ENCODE measurements at places on chromosomes 4 and X.

DNA sequence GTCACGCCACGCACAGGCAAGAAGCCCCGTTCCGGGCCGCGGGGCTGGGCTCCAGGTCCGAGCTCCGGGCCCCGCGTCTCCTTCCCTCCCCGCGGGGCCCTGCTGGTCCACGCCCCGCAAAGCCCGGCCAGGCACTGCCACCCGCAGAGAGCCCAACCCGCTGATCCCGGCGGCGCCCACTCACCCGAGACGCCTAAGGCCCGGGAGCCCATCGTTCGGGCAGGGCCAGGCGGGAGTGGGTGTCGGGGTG lies 870 bp downstream of the PDZD4 start:
- DNase-seq: no peak

DNA sequence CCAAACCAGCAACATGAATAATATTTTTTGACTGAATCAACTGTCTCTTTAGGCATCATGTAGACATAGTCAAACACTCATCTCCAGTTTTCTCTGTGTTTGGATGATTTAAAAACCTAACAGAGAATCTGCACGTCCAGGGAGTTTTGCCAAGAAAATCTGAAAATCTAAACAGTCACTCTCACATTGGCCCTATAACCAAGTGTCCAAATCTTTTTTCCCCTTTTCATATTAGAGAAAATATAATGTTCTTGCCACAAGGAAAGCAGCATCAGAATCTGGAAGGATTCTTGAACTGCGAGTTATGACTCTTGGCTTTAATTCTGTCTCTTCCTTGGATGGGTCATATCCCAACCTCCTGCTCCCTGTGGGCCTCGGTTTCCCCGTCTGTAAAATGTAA lies 8.8 kb upstream of the CHRDL1 start:
- no peak for DNase-seq

- no peak for DNase-seq
Measured at GRCh38 chr4:124682384-124682783, 30.1 kb downstream of the ANKRD50 start.

- DNase-seq: no peak
Measured at GRCh38 chr4:113113151-113113550, 63.7 kb downstream of the ANK2 start.

DNA sequence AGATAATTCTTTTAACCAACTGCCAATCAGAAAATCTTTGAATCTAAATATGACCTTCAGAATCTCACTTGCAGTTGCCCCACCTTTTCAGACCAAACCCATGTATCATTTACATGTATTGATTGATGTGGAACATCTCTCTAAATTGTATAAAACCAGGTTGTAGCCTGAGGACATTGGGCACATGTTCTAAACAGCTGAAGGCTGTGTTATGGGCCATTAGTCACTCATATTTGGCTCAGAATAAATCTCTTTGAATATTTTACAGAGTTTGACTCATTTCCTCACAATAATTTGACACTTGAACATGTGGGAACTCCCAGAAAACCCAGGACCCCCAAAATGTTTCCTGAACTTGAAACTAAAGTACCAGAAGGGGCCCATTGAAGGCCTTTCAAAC lies 58.7 kb downstream of the UGT2B10 start:
- DNase-seq: no peak

DNA sequence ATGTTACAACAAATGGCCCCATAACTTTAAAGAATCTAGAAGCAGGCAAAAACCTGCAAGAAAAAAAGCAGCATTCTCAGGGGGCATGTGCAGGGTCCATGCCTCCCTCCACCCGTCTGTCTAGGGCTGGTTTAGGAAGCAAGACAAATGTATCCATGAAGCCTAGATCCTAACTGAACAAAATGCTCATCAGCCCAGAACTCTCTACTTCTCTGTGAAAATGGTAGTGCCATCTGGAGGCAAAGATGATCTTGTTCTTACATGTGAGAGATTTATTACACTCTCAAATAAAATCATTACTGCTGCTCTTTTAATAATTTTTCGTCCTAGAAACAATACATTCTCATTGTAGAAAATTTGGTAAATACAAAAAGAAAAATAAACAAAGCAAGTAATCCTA lies 26.7 kb downstream of the NR3C2 start:
- DNase-seq: no peak

DNA sequence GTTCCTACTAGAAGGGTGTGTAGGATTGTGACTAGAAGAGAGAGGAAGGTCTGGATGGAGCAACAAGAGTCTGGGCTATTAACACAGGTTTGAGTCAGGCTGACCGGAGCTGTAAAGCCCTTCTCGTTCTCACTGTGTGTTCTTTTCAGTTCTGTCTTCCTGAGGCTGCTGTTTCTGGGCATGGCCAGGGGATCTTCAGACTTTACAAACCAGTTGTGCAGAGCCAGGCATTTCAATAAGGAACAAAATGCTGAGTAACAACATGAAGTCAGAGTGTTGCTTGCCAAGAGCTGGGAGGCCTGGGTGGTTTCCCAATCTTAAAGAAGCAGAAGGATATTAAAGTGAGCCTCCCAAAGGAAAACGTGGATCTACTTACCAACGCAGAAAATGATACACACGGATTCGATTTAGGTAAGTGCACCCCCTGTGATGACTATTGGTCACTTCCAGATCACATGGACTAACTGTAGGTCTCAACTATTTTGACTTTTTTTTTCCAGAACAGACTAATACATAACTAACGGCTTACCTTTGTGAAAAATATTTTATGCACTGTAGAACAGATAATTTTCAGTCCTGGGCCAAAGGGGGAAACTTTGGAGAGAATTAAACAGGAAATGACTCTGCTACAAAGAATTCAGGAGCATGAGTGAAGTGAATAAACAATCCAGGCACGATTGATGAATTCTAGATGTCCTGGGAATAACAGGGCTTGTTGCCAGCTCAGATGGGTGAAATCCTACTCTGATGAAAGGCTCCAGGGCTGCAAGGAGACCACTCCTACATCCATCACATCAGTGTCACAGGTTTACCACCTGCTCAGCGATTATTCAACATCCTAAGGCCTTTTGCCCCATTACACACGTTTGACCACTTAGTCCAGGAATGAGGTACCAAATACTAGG lies 94.5 kb downstream of the ANXA3 start:
- DNase-seq: no peak

DNA sequence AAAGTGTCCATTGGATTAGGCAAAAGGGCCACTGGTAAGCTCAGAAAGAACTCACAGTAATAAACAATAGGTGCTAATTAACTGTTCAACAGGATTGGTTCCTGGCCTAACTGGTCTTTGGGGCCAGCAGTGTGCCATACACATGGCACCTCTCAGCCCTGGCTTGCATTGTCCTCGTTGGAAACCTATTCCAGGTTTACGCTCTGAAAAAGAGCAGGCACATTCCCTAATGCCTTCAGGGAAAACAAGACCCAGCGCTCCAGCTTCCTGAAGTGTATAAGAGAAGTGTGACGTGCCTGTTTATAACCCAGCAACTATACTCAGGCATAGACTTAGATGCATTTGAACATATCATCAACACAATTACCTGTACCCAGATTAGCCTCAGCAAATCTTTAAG lies 51.9 kb upstream of the RBM47 start:
- no peak for DNase-seq

GRCh38 chrX:151359931-151360871 lies 36.8 kb upstream of the VMA21 start:
- DNase-seq: no peak

GRCh38 chr4:55214172-55214571 lies 88.8 kb upstream of the KDR start:
- DNase-seq: no peak

DNA sequence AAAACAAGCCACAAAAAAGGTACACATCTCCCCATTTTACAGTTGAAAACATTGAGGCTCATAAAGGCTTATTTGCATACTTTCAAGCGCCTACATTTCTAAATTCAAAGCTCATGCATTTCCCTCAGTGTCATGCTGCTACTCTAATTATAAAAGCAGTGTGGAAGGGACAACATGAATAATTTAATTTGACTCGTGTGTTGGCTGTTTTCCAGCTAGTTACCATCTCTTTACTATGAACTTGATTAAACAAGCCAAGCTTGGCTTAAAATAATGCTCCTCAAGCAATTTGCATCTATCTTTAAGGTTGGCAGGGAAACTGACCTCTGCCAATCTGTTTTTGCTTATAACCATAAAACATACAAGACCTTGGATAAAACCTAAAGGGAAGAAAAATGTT lies 252.5 kb upstream of the NEIL3 start:
- no peak for DNase-seq

- no peak for DNase-seq
Measured at GRCh38 chr4:6307230-6307629, 37.6 kb downstream of the WFS1 start.

GRCh38 chr4:169506903-169507302 lies 105.5 kb downstream of the NEK1 start:
- DNase-seq: no peak

DNA sequence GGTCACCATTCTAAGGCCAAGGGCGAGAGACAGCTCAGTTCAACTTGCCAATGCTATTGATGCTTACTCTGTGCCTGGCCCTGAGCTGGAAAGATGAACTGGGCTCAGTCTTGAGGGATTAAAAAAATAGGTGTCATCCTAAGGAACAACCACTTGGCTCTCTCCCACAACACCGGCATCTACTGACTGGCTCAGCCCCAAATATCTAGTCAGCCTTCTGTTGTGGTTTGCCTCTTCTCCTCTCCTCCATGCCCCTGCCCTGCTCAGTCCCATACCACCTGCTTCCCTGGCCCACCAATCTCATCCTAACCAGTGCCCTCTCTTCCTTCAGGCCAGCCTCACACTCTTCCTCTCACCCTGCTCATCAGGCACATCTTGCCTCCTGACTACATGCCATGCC lies 29.6 kb downstream of the KDM5C start:
- DNase-seq: no peak

DNA sequence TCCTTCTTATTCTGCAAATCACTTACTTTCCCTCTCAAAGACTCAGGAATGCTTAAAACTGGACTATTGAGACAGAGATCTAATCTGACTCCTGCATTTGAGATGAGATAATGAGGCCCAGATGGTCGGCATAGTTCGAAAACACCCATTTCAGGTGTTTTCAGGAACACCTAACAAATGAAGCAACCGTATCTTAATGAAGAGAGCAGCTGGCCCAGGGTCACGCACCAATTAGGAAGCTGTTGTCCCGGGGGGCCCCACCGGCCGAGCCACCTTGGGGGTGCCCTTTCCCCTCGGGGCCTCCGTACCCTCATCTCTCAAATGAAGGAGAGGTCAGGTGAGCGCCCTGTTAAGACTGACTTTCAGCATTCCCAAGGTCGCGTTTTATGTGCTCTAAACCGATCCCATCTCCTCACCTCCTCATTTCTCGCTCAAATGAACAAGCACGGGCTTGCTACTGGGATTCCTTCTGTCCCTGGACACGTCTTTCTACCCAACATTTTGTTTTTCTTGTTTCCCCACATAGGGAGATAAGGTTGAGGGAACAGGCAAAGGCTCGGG lies 824 bp downstream of the LRPAP1 start:
- no peak for DNase-seq

GRCh38 chr4:151434183-151434860 lies 25.3 kb downstream of the FHIP1A start:
- DNase-seq: no peak

DNA sequence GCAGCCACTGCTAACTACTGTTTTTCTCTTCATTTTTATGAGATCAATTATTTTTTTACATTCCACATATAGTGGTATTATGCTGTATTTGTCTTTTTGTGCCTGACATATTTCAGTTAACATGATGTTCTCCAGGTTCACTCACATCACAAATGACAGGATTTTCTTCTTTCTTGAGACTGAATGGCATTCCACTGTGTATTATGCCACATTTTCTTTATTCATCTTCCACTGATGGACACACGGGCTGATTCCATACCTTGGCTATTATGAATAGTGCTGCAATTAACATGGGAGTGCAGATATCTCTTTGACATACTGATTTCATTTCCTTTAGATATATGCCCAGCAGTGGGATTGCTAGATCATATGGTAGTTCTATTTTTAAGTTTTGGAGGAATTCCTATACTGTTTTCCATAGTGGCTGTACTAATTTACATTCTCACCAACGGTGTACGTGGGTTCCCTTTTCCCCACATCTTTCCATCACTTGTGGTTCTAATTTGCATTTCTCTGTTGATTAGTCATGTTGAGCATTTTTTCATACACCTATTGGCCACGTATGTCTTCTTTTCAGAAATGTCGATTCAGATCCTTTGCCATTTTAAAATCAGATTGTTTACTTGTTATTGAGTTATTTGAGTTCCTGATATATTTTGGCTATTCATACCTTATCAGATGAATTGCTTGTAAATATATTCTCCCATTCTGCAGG lies 14.9 kb upstream of the ZCCHC4 start:
- DNase-seq: no peak

DNA sequence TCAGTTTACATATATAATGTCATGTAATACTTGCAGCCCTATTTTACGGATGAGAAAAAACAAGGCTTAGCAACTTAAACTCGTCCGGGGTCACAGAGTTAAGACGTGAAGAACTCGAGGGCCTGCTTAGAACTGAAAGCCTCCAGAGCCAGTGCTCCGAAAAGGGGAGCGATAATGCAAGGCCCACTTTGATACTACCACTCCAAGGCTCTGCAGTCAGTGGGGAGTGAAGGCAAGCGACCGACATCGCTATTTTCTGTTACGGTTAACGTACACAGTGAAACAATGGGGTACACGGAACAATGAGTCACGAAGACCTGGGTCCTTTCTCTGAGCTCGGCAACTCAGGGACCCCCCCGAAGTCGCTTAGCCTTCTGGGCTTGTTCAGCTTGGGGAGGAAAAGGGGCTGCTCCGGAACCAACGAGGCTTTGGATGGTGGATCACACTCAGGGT lies 965 bp downstream of the PPA2 start:
- DNase-seq: no peak

GRCh38 chr4:172721659-172722058 lies 447.0 kb upstream of the GALNT7 start:
- DNase-seq: no peak

GRCh38 chr4:155033604-155034003 lies 174.8 kb upstream of the NPY2R start:
- DNase-seq: no peak

- DNase-seq: no peak
Measured at GRCh38 chrX:136115904-136116297, 31.4 kb upstream of the FHL1 start.

DNA sequence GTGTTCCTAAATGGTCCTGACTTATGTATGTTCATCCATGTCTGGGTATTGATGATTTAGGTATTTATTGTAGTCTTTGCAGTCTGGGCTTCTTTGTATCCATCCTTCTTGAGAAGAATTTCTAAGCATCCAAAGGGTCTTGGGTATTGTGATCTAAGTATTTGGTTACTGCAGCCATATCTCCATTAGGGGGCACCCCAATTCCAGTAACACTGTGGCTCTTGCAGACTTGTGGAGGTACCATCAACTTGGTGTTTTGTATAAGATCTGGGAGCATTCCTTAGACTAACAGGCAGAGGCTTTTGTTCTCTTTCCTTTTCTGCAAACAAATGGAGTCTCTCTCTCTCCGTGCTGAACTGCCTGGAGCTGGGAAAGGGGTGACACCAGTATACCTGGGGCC lies 113.7 kb upstream of the NEXMIF start:
- no peak for DNase-seq

Data from stimulated activated CD4-positive, alpha-beta T cell treated with anti-CD3 and anti-CD28 coated beads, Interleukin-12 subunit alpha, Interleukin-12 subunit beta, amount 100 ng/mL, for 24 hours (primary cell).